ENCODE measurements at places on chromosomes 1 and 21. TPM values are rescaled to one million over a fixed set of nuclear protein-coding genes. Genes with fewer than 3 reads are reported as not detected.

The VCAM1 gene
- total RNA-seq: 0.31 TPM

The GJC2 gene
- 2.1 TPM for total RNA-seq

The PLA2G4A gene
- 1.00 TPM for total RNA-seq

The PLEKHO1 gene
- total RNA-seq: 87.6 TPM

The NSL1 gene
- 41.1 TPM for total RNA-seq

The HLCS gene
- total RNA-seq: 34.3 TPM

The PEX11B gene
- 21.1 TPM for total RNA-seq

The GFI1 gene
- total RNA-seq: 0.17 TPM

The PTCH2 gene
- 2.9 TPM for total RNA-seq

The LHX8 gene
- total RNA-seq: not detected

All from progenitor cell of endocrine pancreas (in vitro differentiated cells).